Fibroblast of lung (primary cell): ENCODE measurements at places on chromosomes 12 and 14. TPM values are rescaled to one million over a fixed set of nuclear protein-coding genes. Genes with fewer than 3 reads are reported as not detected.

GRCh38 chr12:129440278-129440677 lies 463.5 kb downstream of the TMEM132D start:
- DNase-seq: peak; percentile 18

The ZNF10 gene
- 9.2 and 12.1 TPM in 2 replicates for total RNA-seq

DNA sequence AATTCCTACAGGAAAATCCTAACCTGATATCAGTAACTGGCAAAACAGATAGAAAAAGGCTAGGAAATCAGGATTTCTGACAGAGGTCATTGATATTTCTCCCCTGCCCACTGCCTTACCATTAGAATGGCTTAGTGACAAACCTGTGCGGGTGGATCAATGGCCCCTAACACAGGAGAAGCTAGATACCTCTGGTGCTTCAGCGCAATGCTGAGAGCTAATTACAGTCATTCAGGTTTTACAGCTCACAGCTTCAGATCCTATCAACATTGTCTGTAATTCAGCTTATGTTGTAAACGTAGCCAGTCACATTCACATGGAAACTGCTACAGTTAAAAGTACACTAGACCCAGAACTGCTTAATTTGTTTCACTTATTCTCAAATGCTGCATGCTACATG lies 17.4 kb upstream of the SLC10A1 start:
- no peak for DNase-seq

- peak; percentile 15 for DNase-seq
These were observed 9.2 kb downstream of the CD69 start for GRCh38 chr12:9751204-9752144.

The CCDC197 gene
- total RNA-seq: not detected in 2 replicates

The JDP2 gene
- 86.3 and 95.3 TPM in 2 replicates for total RNA-seq

The MDP1 gene
- 13.6 and 22.1 TPM in 2 replicates for total RNA-seq

- no peak for DNase-seq
These were observed 398.3 kb downstream of the RAD51B start for GRCh38 chr14:68217791-68218340.

DNA sequence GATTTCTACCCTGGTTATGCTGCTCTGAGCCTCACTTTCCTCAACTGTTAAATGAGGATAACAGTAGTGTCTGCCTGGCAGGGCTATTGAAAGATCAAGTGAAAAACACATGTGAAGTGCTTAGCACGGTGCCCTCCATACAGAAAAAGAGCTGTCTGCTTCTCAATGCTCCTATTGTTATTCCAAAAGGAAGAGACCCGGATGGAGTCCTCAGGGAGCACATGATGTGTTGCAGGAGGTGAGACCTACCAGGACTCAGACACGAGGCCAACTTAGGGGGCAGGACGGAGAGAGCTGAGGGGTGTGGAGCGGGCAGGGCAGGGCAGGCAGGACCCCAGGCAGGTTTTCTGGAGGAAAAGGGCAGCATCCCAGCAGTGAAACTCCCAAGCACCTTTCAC lies 8.9 kb downstream of the FAIM2 start:
- DNase-seq: no peak

DNA sequence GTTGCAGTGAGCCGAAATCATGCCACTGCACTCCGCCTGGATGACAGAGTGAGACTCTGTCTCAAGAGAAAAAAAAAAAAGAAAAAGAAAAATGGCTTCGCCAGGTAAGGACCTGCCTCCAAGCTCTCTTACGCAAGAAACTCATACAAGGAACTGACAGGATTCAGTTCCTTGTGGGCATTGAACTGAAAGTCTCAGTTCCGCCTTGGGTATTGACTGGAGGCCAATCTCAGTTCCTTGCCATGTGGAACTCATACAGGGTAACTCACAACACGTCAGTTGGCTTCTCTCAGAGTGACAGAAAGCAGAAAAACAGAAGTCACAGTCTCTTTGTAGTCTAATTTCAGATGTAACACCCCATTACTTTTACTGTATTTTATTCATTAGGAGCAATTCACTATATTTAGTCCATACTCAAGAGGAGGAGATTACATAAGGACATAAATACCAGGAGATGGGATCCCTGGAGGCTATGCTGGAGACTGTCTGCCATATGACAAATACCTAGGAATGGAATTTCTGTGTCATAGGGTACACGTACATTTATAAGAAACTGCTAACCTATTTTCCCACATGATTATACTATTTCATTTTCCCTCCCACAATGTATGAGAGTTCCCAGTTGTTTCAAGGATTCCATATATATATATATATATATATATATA lies 11.4 kb upstream of the NOPCHAP1 start:
- no peak for DNase-seq

- no peak for DNase-seq
These were observed 38.0 kb downstream of the TMEM63C start for GRCh38 chr14:77219591-77219990.

The ITGB7 gene
- 0.26 and 0.50 TPM in 2 replicates for total RNA-seq

GRCh38 chr14:73973497-73973896 lies 23.4 kb downstream of the COQ6 start:
- no peak for DNase-seq

The ADAM21 gene
- total RNA-seq: 0.51 and 0.66 TPM in 2 replicates

DNA sequence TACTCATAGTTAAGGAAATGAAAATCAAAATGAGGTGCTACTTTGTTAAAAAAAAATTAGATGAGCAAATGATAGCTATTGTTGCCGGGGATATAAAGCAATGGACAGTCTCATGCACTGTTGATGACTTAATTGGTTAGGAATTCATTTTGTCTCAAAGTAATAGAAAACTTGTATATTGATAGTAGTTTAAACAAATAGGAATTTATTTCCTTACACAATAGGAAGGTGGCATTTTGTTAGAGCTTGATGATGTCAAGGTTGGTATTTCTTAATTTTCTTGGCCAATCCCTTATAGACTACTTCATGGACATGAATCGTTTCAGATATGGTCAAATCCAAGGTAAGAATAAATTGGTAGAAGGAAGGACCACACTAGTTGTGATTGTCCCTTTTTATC lies 7.8 kb downstream of the PRPF39 start:
- peak; percentile 19 for DNase-seq

The SLC2A13 gene
- total RNA-seq: 6.9 and 10.2 TPM in 2 replicates

The BCAT1 gene
- 93.7 and 162 TPM in 2 replicates for total RNA-seq

DNA sequence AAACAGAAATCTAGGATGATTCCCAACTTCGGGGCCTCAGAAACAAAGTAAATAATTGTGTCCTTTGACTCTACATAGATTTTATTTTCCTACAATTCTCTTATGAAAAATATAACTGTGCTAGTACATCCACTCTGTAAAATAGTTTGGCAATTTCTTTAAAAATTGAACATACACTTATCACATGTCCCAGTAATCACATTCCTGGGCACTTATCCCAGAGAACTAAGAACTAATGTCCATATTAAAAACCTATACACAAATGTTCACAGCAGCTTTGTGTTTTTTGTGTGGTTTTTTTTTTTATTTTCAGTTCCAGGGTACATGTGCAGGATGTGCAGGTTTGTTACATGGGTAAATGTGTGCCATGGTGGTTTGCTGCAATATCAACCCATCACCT lies 99.0 kb downstream of the KCNH5 start:
- no peak for DNase-seq

DNA sequence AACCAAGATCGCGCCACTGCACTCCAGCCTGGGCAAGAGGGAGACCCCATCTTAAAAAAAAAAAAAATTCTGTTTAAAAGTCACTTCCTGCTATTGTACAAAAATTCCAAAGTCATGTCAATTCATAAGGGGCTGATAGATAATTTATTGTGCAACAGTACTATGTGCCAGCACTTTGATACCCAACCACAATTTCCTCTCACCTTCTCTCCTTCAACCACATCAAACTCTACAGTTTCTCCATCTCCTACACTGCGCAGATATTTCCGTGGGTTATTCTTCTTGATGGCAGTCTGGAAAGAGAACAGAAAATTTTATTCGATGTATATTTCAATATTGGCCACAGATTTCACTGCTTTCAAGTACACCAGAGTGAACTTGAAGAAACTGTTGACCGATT lies 7.6 kb downstream of the YBX3 start:
- DNase-seq: no peak

DNA sequence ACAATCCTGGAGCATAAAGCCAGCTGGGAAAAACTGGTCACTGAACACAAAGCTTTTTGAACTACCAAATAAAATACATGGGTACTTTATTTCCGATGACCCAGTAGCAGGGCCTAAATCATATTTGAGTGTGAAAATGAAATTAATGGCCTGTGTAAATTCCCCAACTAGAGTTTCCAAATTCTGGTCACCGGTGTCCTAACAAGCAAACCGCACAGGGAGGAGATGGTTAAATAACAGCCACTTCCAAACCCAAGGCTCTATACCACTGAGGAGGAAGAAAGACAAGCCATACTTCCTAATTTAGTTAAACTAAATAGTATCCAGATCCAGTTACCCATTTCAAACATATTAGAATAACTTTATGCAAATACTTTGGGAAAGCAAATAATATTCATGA lies 40.1 kb upstream of the DUSP6 start:
- no peak for DNase-seq

The SLC6A13 gene
- total RNA-seq: not detected in 2 replicates

DNA sequence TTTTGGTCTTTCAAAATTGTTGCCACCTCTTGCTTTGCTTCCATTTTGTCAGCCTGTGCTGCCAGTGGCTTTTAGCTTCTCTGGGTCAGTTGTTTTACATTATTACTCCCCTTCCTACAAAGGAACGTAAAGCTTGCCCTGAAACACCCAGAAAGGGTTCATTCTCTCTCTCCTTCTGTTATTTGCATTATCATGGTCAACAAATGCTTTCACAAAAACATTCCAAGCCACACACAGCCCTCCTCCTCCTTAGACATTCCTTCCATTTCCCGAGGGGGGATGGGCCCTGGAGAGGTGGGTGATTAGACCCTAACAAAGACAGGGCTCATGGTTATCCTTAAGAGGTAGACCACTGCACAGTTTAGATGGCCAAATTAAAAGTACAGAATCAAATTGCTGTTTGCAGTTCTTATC lies 60.4 kb upstream of the SINHCAF start:
- DNase-seq: no peak

- no peak for DNase-seq
These were observed 120.9 kb upstream of the BCL2L14 start for GRCh38 chr12:11949738-11950411.

The CLEC14A gene
- 2.6 and 5.3 TPM in 2 replicates for total RNA-seq

The ACRBP gene
- total RNA-seq: under 0.01 and 0.33 TPM in 2 replicates

DNA sequence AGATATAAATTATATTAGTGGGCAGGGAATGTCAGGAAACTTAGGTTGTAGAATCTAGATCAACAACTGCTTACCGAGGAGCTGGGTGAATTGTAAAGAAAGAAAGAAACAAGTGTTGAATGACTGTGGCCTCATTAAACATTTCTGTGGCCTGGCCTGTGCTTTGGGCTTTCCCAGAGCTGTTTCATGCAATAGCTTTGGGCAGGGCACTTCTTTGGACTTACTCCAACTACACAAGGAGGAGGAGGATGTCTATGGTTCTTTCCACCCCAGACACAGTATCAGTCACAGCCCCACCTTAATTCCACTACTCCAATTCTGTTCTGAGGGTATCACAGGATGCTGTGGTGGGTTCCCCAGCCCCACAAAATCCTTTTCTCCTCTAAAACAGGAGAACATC lies 38.0 kb downstream of the DPF3 start:
- peak; percentile 73 for DNase-seq

DNA sequence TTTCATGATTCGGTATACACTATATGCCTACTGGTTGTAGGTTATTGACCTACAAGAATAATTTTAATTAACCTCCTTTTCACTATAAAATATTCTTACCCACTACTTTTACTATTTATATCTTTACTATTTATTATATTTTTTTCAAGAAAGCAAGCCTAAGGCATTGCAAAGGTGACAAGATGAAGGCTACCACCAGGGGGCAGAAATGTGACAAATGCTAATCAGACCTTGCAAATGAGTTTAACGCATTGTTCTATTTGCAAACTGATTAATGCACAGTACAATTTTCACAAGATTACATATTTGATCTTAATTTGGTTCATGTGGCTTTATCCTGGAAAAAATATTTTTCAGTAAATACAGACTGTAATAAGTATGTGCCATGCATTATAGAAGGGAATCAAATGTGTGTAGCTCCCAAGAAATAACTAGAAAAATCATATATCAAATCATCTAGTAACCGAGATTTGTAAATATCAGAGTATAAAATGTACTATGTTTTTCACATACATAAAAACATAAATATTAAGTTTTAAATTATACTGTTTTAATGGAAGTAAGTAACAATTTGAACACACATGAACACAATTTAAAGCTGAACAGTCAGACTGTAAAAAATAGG lies 107.0 kb downstream of the ADAMTS20 start:
- DNase-seq: peak; percentile 40

DNA sequence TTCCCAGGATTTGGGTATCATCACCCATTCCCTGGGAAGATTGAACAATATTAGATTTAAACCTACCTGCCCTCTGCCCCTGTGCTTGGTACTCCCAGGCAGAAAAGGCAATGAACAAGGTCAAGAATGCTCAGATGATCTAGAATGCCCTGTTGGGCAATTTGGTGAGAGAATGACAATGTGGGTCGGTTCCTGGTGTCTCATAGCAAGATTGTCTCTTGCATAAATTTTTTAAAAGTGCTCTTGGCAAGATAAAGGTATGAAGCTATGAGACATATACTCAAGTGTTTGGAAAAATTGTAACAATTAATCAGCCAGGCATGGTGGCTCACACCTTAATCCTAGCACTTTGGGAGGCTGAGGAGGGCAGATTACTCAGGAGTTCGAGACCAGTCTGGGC lies 86.0 kb upstream of the OTX2 start:
- DNase-seq: no peak

GRCh38 chr14:91337699-91338335 lies 79.8 kb downstream of the CCDC88C start:
- no peak for DNase-seq

DNA sequence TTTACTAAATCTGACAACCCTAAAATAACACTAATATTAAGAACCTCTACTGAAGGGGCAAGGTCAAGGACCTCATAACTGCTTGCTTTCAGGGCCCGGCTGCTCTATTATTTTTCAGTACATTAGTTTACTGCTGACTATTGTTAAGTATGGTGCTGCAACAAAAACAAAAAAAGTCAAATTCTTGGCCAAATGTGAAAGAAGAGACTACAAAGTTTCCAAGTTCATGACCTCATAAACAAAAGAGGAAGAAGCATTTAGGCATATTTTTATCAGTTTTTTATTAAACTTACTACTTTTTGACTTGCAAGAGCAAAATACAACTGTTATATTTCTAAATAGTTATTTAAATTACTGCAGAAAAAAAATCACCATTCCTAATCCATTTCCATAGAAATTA lies 109.8 kb upstream of the GPHB5 start:
- no peak for DNase-seq

DNA sequence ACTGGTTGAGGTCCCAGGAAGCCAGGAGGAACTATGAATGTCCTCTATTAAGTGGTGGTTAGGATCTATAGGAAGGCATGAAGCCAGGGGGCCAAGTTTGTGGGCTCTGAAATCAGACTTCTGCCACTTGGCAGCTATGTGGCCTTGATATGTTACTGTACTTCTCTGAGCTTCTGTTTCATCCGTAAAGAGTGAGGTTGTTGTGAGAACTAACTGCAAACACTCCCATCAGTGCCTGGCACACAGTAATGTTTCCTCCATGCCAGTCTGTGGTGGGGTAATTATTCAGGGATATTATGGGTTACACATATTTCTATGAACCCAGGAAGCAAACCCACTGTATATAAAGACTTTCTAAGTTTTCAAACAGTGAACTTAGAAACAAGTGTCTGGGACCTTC lies 57.4 kb downstream of the PLXNC1 start:
- no peak for DNase-seq

The NDRG2 gene
- 0.50 and 1.8 TPM in 2 replicates for total RNA-seq
